Activated naive CD8-positive, alpha-beta T cell treated with anti-CD3 and anti-CD28 coated beads, Interleukin-2, amount 50 U/mL, for 16 hours (primary cell): ENCODE measurements at places on chromosomes 7 and 10.

- DNase-seq, result no peak
Measured at GRCh38 chr7:131948434-131949053, 392.1 kb upstream of the PODXL start.

DNA sequence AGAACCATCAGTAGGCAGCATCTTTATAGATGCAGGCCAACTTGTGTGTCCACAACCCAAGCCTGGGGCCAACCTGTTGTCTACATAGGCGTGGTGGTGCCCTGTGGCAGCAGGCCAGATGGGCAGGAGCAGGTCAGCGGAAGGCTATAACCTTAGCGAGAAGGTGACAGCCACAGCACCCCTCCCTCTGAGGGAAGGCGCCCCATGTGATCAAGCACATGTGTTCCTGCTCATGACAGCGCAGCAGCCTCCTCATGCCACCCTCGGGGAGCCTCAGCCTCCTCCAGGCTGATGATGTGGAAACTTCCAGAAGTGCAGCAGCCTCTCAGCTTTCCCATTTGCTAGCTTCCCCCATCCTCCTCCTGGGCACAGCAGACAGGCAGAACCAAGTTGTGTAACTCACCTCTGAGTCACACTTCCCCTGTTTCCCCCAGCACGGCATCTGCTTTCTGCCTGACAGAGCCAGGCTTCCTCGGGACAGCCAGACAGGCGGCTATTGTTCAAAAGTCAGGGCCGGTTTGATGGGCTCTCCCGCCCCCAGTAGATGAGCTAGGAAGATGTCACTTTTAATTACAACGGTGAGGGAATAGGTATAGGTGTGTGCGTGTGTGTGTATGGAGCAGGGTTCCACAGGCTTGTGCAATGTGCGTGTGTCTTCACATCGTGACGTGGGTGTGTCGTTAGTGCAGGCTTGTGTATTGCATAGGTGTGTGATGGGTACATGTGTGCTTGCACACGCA, 312.0 kb upstream of the ZMIZ1 start:
- no peak for DNase-seq

DNA sequence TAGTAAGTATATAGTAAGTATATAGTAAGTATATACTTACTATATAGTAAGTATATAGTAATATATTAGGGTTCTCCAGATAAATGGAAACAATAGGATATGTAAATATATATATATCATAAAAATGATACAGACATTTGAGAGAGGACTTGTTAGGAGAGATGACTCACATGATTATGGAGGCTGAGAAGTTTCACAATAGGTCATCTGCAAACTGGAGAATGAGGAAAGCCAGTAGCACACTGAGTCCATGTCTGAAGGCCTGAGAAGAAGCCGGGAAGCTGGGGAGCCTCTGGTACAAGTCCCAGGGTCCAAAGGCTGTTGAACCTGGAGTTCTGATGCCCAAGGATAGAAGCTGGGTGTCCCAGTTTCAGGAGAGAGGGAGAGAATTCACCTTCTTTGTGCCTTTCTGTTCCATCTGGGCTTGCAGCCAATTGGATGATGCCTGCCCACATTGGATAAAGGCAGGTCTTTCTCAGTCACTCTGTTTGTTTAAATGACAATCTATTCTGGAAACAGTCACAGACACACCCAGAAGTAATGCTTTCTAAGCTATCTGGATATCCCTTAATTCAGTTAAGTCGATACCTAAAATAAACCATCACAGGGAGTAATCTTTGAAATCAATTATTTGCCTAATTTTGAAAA, 205.5 kb upstream of the CDC14C start:
- DNase-seq, result no peak

GRCh38 chr7:155996718-155997280, 184.5 kb upstream of the SHH start:
- no peak for DNase-seq

DNA sequence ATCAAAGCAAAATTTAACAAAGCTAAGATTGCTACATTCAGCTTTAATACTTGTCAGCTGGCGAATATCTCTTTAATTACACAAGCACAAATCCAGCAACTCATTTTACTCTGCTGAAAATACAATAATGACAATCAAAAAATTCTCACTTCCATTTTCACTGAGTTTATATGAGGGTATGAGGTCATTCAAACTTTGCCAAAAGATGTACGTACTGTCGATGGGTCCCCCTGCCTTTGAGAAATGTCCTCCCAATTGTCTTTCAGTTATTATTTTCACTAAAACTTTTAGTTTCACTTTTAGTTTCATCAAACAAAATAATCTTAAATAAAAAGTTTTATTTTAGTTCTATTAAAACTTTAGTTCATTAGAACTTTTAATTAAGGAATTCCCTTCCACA, 159.5 kb upstream of the WDR11 start:
- DNase-seq, result no peak

- peak; percentile 21 for DNase-seq
Measured at GRCh38 chr10:33008499-33009243, 50.6 kb upstream of the ITGB1 start.

DNA sequence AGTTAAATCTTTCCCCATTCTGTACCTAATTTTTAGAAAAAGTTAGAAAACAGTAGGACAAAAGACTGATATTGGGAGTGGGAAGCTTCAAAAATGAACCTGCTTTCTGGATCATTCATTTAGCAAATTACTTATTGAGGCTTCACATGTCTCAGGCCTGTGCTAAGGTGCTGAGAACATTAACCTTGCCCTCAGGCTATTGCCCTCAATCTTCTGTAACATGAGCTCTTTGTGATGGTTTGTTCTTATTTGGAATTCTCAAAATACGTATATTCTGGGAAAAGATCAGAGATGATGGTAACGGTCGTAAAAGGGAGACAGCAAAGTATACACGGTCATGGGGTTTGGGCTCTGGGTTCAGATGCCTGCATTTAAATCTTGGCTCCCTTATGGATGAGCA, 39.5 kb upstream of the PRKG1 start:
- no peak for DNase-seq

- no peak for DNase-seq
Measured at GRCh38 chr10:91381257-91381891, 28.8 kb upstream of the HECTD2 start.

GRCh38 chr10:117736655-117737054, 194.1 kb downstream of the EMX2 start:
- DNase-seq, result no peak

GRCh38 chr10:131396121-131397050, 84.9 kb upstream of the TCERG1L start:
- DNase-seq, result no peak

GRCh38 chr10:6407034-6407721, 172.9 kb downstream of the PRKCQ start:
- DNase-seq, result no peak

GRCh38 chr7:108235451-108236061, 105.4 kb upstream of the LAMB4 start:
- no peak for DNase-seq

DNA sequence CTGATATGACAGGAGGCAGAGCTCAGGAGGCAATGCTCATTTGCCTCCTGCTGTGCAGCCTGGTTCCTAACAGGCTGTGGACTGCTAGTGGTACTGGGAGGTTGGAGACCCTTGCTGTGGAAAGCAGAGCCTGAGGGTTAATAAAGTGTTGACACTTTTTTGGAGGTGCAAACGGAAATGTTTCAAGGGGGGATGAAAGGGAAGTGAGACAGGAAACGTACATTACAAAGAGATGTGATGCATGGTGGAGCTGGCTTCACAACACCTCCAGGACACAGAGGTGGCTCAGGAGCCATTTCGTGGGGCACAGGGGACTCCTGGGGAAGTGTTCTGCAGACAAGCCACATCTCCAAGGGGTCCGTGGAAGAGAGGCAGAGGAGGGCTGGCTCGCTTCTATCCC, 137.6 kb upstream of the SVIL start:
- no peak for DNase-seq

- no peak for DNase-seq
Measured at GRCh38 chr10:114525368-114525949, 121.2 kb upstream of the AFAP1L2 start.

- DNase-seq, result no peak
Measured at GRCh38 chr7:39530971-39531370, 35.2 kb upstream of the YAE1 start.

GRCh38 chr10:12907656-12908055, 93.9 kb downstream of the CCDC3 start:
- DNase-seq, result no peak

- no peak for DNase-seq
Measured at GRCh38 chr7:116809636-116810266, 52.6 kb upstream of the CAPZA2 start.

DNA sequence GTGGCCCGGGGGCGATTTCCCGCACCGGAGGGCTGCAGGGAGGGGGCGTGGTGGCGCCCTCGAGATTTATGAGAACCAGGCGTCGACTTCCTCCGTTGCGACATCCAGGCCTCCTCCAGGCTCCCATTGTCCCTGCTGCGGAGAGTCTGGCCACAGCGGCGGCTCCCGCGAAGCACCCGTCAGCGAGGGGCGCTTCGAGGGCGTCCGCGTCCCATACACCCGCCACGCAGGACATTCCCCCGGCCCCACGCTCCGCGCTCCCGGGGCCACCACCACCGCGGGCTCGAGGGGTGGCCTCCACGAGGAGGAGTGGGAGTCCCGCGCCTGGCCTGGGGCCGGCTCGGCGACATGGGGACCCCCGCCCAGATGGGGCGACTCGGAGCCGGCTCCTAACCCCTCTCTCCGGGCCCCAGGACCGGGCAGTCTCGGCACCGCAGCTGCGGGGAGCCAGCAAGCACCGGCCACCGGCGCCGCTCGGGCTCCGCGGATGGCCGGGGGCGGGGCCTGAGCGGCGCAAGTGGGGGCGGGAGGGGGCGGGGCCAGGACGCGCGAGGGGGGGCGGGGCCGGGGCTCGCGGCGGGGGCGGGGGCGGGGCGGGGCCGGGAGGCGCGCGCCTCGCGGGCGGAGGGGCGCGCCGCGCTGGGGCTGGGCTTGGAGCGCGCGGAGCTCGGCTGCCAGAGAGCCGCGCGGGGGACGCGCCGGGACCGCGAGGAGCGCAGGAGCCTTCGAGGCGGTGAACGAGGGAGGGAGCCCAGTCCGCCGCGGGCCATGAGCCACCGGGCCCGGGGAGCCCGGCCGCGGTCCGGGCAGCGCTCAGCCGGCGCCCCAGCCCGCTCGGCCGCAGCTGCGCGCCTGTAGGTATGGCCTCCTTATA, at the start of gene SH2B2:
Gene SH2B2 (plus strand): TSS at position 632 of the 874 bp plus-strand sequence. CDS start 13,683 bp downstream, outside the sequence.
- DNase-seq, result no peak

- no peak for DNase-seq
Measured at GRCh38 chr7:136234040-136234439, 256.9 kb upstream of the MTPN start.

GRCh38 chr10:106043863-106044262, 1120.6 kb downstream of the SORCS1 start:
- no peak for DNase-seq

- DNase-seq, result no peak
Measured at GRCh38 chr7:30934225-30934624, 22.6 kb downstream of the AQP1 start.

DNA sequence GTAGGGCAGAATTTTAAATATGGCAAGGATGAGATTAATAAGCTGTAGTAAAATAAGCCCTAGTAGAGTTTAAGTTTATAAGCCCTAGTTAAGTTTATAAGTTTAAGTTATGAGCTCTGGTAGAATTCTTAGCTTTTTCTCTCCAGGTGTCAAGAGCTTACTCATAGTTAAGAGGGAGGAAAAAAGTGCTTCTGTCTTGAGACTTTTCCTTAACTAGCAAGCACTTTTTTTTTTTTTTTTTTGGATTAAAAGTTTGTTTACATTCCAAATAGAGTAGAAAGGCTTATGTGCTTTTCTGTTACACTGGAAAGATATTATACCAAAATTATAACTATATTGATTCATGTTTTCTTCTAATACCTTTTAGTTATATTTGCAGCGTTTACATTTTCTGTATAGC, 25.5 kb upstream of the MPP7 start:
- no peak for DNase-seq

DNA sequence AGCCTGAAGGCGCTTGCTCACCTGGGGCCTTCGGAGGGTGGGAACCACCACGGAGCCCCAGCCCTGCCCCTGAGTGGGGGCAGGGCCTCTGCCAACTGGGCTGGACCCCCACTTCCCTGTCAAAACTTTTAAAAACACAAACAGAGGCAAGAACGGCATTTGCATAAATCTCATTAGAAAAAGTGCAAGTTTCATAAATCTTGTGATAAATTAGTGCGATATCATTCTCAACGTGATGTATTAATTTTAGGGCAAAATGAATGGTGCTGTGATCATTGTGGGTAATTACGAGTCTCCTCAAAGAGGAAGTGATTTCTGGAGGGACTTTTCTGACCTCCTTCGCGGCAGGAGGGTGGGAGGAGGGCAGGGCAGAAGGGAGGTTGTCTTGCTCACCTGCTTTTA, 98.3 kb downstream of the CDH23 start:
- DNase-seq, result no peak

DNA sequence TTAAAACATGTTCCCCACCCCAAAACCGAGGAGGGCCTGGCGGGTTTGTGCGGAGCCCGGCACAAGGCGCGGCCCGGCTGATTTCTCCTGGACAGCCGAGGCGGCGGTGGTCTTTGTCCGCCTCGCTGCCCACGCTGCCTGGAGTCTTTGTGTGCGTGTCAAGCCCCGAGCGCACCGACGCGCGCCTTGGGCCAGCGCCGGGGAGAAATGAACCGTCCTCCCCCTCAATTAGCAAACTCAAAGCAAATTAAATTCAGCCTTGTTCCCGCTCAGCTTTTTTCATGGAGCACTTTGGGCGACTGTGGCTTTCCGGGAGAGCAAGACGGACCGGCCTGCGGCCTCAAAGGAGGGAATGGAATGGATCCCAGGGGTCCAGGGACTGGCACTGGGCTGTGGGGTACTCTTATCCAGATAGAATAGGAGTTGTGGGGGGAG, 4.1 kb downstream of the EMX2 start:
- DNase-seq, result no peak

DNA sequence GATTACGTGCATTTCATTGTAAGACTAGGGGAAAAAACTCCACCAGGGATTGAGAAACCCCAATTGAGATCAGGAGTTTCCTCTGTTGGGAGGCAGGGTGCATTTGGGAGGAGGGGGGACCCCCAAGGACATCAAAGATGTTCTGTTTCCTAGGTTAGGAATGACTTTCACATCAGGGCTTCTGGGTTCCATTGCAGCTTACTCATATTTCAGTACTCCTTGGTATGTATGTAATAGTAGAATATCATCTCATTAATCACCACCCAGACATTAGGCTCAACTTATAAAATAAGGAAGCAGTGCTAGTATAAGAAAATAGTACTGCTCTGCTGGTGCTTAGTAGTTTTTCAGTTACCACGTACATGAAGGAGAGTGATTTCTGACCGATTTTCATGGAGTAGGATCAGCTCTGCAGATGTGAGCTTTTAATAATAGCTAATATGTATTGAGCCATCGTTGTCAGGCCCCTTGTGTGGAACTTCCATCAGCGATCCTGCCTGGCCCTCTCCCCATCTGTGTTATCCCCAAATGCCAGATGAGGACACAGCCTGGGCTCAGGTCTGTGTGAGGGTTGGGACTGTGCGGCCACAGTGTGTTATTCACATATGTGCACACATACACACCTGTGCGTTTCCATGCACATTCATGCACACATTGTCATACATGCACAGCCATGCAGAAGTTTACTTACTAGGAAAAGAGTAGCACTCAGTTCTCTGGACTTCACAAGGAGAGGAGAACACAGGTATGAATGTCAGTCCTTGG, 23.5 kb downstream of the UPP1 start:
- no peak for DNase-seq
